Stimulated activated CD4-positive, alpha-beta T cell treated with anti-CD3 and anti-CD28 coated beads, Interleukin-4, amount 100 ng/mL, for 4 hours (primary cell): ENCODE measurements at places on chromosomes 16 and 17.

- DNase-seq: no peak
Measured at GRCh38 chr17:80382446-80382845, 32.5 kb upstream of the ENDOV start.

DNA sequence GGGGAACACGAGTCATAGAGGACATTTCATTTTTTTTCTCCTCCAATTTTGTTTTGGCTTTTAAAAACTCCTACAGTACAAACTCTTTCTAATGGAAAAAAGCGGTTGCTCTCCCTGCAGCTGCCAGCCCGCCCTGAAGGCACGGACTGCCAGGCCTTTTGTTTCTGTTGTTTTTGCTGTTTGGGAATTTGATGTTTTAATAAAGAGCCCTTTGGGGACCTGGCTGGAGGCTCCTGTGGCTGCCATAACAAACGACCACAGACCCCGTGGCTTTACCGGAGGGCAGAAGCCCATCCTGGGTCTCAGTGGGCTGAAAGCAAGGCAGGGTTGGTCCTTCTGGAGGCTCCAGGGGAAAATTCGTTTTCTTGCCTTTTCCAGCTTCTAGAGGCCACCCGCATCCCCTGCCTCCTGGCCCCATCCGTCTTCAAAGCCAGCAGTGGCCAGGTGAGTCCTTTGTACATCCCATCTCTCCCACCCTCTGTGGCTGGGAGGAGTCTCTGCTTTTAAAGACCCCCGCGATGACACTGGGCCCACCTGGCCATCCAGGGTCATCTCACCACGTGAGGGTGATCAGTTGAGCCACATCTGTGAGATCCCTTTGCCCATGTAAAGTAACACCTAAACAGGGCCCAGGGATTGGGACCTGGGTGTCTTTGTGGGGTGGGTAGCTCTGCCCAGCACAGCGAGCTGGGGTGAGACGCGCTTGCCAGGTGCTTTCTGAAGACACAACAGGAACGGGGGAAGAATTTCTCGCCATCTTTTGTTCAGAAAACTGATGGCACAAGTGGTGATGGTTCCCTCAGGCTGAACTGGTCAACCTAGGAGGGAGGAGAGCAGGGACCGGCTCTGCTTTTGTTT lies 113.9 kb downstream of the BANP start:
- DNase-seq: no peak

DNA sequence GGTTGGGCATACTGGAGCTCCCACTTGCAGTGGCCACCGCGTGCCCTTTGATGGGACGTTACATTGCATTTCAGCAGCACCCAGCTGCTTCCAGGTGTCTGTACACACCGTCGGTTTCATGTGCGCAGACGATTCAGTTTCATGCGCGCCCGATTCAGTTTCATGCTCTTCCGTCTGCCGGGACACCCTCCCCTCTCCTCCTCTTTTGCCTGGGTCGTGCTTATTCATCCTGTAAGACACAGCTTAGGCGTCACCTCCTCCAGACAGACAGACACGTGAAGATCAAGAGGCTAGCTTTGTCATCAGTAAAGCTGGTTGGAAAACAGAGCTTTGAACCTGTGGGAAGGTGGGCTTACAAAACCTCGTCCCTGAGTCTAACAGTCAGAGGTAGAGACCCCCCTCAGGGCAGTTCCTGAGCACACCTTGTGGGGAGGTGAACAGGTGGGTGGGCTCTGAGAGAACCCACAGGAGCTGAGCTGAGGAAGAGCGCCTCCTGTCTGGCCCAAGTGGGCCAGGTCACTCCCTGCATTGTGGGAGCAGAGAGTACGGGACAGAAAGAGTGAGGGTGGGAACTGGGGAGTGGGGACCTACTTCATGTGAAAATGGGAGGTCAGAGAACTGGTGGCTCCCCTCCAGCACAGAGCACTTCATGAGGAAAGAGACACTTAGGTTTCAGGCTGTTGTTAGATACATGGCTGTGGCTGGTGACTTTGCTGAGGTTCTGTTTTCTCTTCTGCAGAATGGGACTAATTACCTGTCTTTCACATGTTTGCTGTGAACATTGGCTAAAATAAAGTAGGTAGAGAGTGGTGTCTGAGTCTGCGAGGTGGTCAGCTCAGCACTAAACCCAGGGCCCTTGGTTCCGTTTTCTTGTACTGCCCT lies 122.1 kb downstream of the SNX29 start:
- DNase-seq: no peak

GRCh38 chr16:85237817-85238216 lies 125.5 kb upstream of the CIBAR2 start:
- DNase-seq: no peak

- no peak for DNase-seq
Measured at GRCh38 chr16:69762814-69763598, 874 bp downstream of the WWP2 start.

- no peak for DNase-seq
Measured at GRCh38 chr17:57708410-57708809, 36.7 kb downstream of the CCDC182 start.
